NCI-H748 treated with DMSO at 0.1 percent for 48 hours (cell line): ENCODE measurements at places on chromosomes 12 and 14.

- DNase-seq = no peak
Observed at GRCh38 chr12:115511986-115512711, 765.3 kb downstream of the MED13L start.

- no peak for DNase-seq
Observed at GRCh38 chr12:18400186-18400585, 138.9 kb downstream of the PIK3C2G start.

DNA sequence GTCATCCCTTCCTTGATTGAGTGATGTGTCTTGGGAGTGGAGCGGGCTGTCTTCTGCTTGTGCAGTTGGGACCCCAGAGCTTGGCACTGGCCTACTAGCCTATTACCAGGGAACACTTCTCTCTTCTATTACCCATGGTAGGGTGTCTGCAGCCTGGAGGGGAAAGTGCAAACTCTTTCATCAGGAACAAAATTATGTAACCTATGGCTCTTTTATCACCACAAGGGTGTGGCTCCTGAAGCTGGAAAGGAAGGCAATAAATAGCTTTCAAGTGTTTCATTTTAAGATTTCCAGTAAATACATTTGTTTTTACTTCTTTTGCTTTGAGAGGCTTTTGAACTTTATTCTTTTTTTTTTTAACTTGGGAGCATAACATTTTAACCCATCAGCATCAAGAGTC lies 349.7 kb upstream of the FAR2 start:
- no peak for DNase-seq

DNA sequence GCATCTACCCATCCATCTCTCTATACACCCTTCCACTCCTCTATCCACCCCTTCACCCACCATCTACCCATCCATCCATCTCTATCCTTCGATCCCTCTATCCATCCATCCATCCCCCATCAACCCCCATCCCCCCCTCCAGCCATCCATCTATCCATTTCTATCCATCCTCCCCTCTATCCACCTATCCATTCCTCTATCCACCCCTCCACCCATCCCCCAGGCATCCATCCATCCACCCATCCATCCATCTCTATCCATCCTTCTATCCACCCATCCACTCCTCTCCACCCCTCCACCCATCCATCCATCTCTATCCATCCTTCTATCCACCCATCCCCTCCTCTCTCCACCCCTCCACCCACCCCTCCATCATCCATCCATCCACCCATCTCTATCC lies 17.5 kb upstream of the GPR132 start:
- DNase-seq = no peak

DNA sequence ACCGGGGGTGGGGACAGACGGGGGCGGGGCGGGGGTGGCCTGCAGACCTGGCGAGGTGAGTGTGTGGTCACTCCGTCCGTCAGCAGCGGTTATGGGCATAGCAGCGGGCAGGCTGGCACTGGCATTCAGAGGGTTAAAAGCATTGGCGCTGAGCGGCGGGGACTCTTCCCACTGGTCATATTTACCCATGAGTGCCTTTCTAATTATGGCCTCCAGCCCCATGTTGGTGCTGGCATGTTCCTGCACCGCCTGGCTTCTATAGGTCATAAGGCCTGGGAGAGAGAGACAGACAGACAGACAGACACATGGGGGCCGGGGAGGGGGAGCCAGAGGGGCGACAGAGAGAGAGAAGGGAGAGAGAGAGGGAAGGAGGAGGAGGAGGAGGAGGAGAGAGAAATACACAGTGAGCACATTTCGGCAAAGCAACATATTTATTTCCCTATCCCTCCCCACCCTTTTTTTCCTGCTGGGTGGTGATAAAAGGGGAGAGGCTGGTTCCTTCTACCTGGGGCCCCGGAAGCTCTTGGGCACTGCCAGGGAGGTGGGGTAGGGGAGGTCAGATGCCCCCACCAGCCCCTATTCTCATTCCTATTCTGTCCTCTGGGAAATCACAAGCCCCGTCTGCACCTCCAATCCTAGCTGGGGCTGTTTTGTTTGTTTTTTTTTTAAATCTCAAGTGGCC lies 32.6 kb downstream of the RFLNA start:
- DNase-seq = no peak

- no peak for DNase-seq
Observed at GRCh38 chr12:108234158-108234557, 105.0 kb downstream of the CMKLR1 start.

DNA sequence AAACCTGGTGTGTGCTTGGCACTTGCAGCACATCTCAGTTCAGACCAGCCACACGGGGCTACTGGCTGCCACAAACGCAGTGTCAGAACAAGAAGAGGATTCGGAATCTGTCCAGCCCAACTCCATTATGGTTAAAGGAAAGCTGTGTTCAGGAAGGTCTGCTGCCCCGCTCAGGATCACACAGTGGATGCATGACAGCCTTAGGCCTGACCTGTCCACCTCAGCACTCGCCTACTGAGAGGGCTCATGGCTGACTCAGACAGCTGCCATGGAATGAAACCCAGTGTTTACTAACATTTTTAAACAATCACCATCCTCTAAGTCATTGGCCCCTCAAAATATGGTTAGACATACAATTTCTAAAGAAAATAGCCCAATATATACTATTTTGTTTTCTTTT lies 5.6 kb upstream of the NIN start:
- no peak for DNase-seq

- no peak for DNase-seq
Observed at GRCh38 chr12:99611599-99611998, 36.0 kb upstream of the GARIN6 start.

GRCh38 chr12:66763467-66763866 lies 84.6 kb upstream of the GRIP1 start:
- peak; percentile 75 for DNase-seq

GRCh38 chr14:86787717-86788116 lies 1205.3 kb downstream of the GALC start:
- no peak for DNase-seq

DNA sequence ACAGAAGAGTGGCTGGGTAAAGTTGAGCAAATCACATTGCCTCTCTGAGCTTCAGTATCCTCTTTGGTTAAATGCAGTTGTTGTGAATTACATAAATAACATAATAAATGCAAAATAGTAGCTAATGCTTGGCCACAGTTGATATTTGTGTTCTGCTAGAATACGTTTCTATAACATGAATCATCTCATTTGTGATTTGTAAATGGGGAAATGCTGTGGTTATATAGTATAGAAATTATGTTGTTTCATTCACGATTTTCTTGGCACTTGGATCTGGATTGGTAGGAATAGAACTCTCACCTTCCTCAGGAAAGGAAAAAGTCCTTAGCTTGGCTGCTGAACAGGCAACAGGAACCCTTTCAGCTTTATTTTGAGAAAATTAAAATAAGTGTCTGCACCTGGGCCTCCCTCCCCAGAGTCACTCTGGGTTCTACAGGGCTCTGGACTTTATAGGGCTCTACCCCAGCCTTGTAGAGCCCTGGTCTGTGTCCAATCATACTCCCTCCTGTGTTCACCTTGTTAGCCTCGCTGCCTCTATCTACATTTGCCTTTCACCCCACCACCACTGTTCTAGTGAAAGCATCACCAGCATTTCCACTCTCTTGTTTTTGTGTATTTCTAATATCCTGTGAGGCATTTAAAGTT lies 107.7 kb upstream of the BCAT1 start:
- no peak for DNase-seq

DNA sequence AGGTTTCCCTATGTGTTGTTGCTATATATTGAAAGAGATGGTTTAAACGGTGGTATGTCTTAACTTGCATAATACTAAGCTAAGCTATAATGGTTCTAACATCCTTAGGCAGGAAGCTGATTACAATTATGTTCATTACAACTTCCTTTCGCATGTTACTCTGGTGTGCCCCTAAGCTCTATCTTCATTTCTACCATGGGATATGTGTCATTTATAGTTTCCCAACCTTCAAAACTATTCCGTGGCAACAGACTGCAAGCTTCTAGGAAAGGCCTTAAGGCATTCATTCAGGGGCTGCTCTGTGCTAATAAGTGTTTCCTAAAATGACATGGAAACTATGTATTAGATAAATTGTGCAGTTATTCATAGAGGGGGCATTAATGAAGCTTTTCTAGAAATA lies 294.6 kb downstream of the GXYLT1 start:
- no peak for DNase-seq

- DNase-seq = no peak
Observed at GRCh38 chr12:79521576-79521975, 169.2 kb downstream of the PAWR start.

GRCh38 chr14:23043754-23044153 lies 1.7 kb downstream of the PSMB11 start:
- DNase-seq = no peak

DNA sequence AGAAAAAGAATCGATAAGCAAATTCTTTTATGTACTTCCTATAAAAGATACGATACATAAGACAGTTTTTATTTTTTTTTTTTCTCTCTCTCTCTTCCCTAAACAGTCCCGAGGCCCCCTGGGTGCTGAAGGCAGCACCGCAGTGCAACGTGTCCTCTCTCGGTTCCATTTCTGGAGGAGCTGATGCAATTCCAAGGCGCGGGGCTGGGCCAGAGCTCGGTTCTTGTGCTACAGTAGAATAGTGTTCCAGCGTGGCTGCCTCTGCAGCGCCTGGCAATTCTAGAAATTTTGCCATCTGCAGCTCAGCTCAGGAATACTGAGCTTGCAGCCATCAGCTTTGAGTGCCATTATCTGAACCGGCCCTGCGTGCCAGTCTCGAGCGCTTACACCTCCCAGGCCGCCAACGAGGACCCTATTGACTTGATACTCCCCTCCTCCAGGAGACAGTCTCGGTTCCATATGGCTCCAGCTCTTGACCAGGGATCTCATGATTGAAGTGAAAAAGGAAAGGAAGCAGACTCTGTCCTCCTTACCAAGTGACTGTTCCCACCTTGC lies 630 bp downstream of the ALDH1L2 start:
- DNase-seq = no peak

- no peak for DNase-seq
Observed at GRCh38 chr12:104846056-104846767, 111.9 kb downstream of the SLC41A2 start.

DNA sequence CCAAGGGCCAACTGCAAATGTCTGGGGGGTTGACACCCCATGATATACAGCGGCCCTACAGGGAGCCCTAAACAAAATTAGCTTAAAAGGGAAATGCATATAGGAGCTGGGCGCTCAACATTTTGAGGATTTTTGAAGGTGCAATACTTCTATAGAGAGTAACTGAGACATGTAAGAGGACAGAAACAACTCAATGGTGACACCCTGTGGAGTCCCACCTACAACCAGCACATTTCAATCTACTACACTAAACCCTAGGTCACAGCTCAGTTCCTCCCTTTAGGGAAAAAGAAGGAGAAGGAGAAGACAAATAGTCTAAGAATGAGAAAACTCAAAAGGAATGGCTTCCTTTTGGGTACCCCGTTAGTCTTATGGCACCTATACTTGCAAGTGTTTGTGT lies 1010.5 kb upstream of the NOVA1 start:
- no peak for DNase-seq

GRCh38 chr14:95196268-95196667 lies 38.9 kb upstream of the DICER1 start:
- peak; percentile 21 for DNase-seq

DNA sequence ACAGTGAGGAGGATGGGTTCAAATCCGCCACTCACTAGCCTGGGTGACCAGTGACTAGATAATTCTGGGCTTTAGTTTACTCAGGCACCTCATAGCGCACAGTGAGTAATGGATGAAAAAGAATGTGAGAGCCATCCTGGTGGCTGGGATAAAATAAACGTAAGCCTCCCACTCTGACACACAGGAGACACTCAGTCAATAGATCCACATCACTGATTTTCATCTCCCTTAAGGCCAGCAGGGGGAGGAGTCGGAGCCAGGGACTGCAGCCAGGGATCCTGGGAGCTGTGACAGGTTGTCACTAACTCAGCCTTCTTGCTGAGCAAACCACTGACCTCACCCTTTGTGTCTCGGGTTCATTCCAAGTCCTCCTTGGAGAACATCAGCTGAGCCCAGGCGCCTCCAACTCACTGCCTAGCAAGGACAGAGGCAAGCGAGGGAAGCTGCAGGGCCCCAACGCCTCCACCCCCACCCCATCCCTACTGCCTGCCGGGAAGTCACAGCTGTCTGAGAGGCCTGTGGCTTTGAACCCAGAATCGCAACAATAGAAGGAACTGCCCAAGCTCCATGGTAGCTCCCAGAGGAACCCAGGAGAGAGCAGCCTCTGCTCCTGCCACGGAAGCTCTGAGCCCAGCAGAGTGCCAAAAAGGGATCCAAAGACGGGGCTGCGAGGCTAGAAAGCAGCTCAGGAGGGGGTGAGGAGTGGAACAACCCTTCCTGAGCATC lies 30.7 kb downstream of the PXN start:
- DNase-seq = no peak

DNA sequence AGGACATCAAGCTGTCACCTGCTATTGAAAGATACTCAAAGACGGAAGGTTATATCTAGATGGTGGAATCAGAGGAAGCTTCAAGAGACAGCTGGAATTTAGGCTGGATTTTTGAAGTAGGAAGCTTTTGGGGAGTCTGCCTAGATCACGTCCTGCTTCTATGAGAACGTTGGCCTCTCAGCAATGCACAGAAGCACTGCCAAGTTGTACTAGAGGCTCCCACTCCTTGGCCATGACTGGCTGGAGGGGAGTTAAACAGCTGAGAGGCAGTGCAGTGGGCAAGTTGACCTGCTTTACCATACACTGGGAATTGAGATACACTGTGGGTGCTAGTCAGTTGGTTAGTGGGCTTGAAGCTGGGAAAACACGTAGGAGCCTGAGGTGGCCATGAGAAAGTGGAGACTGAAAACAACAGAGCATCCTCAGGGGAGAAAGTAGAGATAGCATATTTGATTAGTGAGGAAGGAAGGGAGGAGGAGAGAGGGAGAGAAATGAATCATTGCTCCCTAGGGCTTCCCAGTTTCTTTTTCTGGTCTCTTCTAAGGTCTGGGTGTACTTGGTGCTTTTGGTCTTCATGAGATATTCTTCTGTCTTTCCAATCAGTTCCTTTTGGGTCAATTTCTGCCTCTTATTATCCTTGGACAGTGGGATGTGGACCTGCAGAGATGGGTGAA lies 110.8 kb downstream of the EMP1 start:
- DNase-seq = no peak

- DNase-seq = no peak
Observed at GRCh38 chr12:93895089-93895445, 217.9 kb downstream of the CRADD start.

- peak; percentile 15 for DNase-seq
Observed at GRCh38 chr12:111842556-111843396, 748 bp downstream of the MAPKAPK5 start.

DNA sequence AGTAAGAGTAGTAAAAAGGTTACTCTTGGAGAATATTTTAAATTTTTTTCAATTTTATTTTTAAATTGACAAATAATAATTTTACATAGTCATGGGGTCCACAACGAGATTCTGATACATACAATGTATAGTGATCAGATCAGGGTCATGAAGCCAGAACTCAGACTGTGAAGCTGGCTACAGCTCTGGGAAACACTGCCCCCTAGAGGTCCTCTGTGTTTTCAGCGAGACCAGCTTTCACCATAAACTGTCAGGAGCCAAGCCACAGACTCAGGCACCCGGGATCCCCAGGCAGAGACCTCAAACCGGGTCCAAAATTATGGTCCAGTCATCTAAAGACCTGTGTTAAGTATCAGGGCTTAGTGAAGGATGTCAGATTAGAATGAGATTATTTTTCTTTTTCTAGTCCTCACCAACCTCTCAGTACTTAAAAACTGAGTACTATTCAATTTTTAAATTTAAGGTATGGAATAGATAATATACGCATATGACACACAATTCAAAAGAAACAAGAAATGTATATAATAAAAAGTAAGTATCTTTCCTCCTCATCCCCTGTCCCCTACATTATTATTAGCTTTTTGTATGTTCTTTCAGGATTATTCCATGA lies 397.1 kb downstream of the MDGA2 start:
- DNase-seq = peak; percentile 6
